ENCODE measurements at places on chromosomes 16 and 17.

DNA sequence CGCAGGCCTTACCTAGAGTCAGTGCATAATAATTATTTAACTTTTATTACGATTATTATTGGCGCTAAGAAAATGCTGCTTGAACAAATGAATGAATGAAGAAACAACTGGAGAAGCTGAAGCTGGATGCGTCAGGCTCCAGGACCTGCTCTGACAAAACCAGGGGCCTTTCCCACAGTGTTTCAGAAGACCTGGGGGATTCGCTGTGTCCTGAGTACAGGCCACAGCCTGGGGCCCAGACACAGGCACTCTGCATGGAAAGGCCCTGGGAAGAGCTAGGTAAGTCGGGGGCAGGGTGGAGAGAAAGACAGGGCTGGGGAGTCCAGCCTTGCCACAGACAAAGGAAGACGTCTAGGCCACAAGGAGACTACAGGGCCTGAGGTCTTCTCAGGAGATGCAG is 226.1 kb downstream of the ZNF423 start:
- no peak for DNase-seq

- DNase-seq = peak; percentile 72
Observed at GRCh38 chr17:15233022-15233805, 31.9 kb downstream of the PMP22 start.

DNA sequence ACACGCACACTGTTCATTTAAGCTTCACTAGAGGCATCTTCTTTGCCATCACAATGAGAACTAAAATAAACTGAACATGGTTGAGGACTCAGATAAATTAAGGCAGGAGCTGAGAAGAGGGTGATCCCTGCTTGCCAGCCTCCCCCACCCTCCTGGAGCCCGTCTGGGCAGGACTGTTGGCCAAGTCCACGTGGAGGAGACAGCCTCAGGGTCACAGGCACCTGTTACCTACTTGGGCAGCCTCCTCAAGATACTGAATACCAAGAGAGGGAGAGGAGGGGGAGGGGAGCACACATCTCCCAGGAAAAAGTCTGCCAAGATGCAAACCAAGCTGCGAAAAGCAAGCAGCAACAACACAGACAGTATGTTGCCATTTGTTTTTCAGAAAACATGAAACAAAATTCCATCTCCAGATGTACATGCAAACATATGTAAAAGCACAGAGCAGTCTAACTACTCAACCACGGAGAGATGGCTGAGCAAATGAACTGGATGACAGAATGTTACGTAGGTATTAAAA is 67.4 kb downstream of the SLC39A11 start:
- DNase-seq = no peak

GRCh38 chr16:71792176-71792575 is 16.5 kb downstream of the AP1G1 start:
- no peak for DNase-seq

- DNase-seq = no peak
Observed at GRCh38 chr17:77634710-77635109, 323.8 kb upstream of the TNRC6C start.

GRCh38 chr16:87733190-87733589 is 32.6 kb downstream of the KLHDC4 start:
- no peak for DNase-seq

- DNase-seq = peak; percentile 20
Observed at GRCh38 chr16:58127033-58127556, 2.1 kb downstream of the CFAP20 start.

DNA sequence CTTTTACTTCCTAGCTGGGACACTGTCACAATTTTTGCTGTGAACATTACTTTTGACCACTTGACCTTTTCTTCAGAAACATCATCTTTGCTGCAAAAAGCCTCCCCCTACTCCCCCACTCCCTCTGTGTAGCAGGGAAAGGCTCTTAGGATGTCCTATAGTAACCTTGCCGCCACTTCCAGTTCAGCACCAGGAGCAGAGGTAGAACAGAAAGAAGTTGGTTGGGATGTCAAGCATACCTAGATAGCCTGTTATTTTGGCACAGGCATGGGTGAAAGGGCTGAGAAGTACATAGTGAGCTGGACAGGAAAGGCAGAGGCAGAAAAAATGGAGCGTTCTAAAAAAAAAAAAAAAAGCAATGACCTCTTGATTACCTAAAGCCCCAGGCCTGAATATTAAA is 31.3 kb downstream of the SMIM36 start:
- DNase-seq = no peak

DNA sequence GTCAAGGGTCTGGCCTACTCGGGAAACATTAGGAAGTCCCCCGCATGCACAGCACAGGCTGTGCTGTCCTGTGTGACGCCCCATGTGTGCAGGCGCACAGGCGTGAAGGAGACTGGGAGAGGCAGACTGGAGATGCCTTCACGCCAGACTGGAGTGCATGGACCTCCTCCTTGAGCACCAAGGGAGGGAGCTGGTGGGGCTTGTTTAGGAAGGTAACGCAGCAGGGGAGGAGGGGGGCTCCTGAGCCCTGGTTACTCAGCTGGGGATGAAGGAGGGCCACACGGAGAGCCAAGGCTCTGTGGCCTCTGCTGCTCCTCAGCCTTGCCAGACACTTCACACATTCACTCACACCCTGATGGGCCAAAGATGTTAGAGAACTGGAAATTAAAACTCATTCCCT is 7.7 kb downstream of the HSDL1 start:
- DNase-seq = no peak

- no peak for DNase-seq
Observed at GRCh38 chr17:80432961-80433550, 18.1 kb downstream of the ENDOV start.

GRCh38 chr17:71234349-71234748 is 886.5 kb upstream of the SOX9 start:
- no peak for DNase-seq

DNA sequence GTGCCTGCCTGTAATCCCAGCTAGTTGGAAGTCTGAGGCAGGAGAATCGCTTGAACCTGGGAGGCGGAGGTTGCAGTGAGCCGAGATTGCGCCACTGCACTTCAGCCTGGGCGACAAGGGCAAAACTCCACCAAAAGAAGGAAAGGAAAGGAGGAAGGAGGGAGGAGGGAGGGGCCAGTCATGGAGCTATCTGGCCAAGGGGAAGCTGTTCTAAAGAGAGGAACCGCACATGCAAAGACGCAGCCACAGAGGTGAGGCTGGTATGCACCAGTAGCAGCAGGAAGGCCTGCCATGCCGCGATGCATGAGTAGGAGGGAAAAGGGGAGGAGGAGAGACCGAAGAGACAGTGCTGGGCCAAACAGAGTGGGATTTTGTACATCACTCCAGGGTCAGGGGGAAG is 35.9 kb downstream of the HSBP1 start:
- DNase-seq = peak; percentile 46

DNA sequence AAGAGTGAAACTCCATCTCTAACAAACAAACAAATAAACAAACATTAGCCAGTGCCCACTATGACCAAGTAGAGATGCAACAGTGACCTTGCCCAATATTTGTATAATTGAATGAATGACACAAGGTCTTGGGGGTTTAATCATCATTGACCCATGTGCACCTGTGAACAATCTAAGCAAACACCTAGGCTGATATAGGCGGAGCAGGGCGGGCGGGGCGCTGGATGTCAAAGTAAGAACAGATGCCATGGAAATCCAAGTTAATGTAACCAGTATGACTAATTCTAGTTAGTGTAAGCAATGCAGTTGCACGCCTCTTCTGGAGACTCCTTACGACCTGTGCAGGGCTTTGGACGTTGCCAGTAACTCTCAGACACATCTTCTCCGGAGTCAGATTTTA is 17.6 kb downstream of the RCVRN start:
- DNase-seq = no peak

DNA sequence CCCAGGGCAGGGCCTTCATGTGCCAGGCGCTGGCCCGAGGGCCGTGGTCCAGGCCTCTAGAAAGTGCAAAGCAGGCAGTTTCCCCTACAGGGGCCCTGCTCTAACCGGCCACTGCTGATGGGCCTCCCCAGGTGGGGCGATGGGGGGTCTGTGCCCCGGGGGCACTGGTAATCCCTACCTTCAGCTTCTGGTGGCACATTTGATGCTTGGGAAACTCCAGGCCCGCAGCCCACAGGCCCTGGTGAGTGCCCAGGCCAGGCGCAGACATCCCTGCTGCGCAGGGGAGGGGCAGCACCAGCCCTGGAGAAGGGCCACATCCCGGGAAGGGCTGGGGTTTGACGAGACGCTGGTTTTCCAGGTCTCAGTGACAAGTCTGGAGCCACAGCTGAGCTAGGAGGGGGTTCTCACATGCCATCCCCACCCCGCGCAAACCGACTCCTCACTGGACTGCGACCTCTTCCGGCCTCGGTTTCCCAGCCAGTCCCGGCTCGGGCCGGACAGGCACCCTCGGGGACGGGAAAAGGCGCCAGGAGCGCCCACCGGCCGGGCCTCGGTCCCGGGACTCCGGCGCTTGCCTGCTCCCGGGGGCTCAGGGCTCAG is 1.6 kb downstream of the DOC2B start:
- no peak for DNase-seq

- peak; percentile 54 for DNase-seq
Observed at GRCh38 chr16:85733839-85734170, 17.1 kb downstream of the C16orf74 start.

DNA sequence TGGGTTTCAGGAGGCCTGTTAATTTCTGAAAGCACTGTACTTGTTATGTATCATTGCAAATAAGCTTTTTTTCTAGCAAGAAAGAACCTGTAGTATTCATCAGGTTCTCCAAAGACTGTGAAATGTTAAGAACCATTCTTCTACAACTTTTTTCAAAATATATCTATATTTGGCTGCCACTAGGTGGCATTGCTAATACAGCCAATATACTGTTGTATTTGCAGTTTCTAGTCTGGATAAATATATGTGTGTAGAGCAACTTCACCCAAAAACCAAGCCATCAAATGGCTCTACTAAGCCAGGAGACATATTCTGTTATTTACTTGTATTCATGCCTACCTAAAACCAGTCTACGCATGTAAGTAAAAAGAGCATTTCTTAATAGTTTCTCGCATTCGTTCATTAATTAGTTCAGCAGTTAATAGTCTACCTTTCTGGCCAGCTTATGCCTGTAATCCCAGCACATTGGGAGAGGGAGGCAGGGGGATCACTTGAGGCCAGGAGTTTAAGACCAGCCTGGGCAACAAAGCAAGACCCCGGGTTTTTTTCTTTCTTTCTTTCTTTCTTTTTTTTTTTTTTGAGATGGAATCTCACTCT is 39.5 kb downstream of the VMP1 start:
- peak; percentile 38 for DNase-seq

DNA sequence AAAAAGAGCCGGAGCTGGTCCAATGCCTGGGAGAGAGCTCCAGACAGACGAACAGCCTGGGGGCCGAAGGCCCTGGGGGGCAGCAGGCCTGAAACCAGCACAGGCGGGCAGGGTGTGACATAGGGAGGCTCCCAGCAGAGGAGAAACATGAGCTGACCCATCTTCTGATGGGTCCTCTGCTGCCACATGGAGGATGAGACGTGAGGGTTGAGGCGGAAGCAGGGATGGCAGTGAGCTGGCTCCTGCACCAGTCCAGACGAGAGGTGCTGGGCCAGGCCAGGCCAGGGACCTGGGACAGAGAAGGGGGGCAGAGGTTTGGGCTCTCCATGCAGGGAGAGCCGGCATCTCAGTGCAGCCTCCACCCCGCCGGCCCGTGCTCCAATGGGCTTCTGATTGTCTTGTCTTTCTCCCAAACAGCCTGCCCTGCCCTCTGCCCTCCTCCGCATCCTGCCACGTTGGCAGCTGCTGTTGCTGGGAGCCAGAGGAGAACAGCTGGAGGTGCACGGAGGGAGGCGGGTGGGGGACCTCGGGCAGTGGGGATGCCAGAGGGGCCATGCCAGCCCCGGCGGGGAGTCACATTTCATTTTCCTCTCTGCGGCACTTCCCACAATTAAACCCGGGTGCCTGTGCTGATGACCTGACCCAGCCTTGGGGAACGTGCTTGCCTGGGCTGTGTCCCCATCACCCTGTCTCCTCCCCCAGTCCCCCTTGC is 139.1 kb upstream of the GSE1 start:
- no peak for DNase-seq

GRCh38 chr17:76056882-76057281 is 15.4 kb downstream of the SRP68 start:
- DNase-seq = no peak

DNA sequence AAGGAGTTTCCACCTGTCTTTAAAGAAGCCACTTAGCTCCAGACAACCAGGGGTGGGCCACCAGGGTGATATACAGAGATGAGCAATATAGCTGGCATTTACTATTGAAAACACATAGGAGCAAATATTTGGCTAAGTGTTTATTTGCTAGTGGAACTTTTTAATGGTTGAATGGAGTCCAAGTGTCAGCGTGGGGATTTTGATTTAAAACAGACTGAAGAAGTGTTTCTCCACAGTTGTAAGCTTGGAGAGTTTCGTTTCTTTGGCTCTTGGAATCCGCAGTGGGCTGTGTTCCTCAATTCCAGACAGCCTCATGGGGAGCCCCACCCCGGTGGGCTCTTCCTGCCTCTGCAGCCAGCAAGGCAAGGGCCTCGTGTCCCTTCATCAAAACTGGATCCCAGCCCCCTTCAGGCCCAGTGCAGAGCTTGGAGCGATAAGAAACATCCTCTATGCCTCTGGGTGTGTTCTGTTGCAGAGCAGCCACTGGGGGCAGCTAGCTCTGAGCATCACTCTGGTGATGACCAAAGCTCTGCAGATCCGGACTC is 36.1 kb downstream of the NOG start:
- DNase-seq = peak; percentile 11

- DNase-seq = peak; percentile 63
Observed at GRCh38 chr17:7237761-7238419, 1.4 kb downstream of the PHF23 start.

- DNase-seq = no peak
Observed at GRCh38 chr17:49570540-49571242, 5.0 kb upstream of the NXPH3 start.

DNA sequence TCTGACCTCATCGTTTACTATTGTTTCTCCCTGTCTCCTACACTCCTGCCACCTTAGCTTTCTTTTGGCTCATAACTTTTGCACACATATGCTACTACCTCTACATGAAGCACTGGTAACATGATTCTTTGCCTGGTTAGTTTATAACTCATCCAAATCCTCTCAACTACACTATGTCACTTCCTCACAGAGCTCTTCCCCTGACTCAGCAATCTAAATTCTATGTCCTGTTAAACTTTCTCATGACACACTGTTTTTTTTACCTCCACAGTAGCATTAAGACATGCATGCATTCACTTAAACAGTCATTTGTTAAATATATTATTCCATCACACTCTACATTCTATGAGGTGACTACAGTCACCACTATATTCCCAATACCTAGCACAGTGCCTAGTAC is 19.7 kb downstream of the APPBP2 start:
- peak; percentile 77 for DNase-seq

DNA sequence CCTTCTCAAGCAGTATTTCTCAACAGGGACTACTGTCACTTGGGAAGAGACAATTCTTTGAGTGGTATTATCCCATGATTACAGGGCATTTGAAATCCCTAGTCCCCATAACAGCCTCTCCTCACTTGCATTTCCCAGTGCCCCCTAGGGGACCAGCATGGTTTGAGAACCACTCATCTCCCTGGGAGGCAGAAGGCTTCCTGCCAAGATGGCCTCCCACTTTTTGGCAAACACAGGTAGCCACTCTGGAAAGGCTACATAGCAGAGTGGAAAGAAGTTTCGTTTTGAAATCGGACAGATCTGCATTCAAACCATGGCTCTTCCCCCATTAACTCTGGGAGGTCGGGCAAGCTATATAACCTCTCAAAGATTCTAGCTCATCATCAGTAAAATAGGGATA is 256.8 kb downstream of the XYLT1 start:
- no peak for DNase-seq

- no peak for DNase-seq
Observed at GRCh38 chr16:4489030-4489429, 12.8 kb downstream of the HMOX2 start.
